Right ventricle myocardium inferior (tissue), 1 donor: ENCODE measurements at places on chromosomes 2 and 18. TPM values are rescaled to one million over a fixed set of nuclear protein-coding genes. Genes with fewer than 3 reads are reported as not detected.

The CASP8 gene
- total RNA-seq: 3.1 TPM

The ANTXR1 gene
- 31.9 TPM for total RNA-seq

The GIGYF2 gene
- total RNA-seq: 57.2 TPM

The GTF2A1L gene
- not detected for total RNA-seq

The FAM124B gene
- 1.9 TPM for total RNA-seq

The QPCT gene
- 1.7 TPM for total RNA-seq

The HOXD3 gene
- total RNA-seq: 0.30 TPM

The SLC5A7 gene
- 0.11 TPM for total RNA-seq

The AP1S3 gene
- 0.35 TPM for total RNA-seq

The NLRC4 gene
- 1.4 TPM for total RNA-seq

The MYCN gene
- 0.54 TPM for total RNA-seq

The CHAC2 gene
- 6.8 TPM for total RNA-seq

The SP5 gene
- 0.19 TPM for total RNA-seq

The NOSTRIN gene
- 16.9 TPM for total RNA-seq

The ECEL1 gene
- total RNA-seq: not detected

The CAPN14 gene
- 0.35 TPM for total RNA-seq

The GPR45 gene
- not detected for total RNA-seq

The BCS1L gene
- total RNA-seq: 51.1 TPM

The NMUR1 gene
- total RNA-seq: 0.38 TPM

The TXNL4A gene
- total RNA-seq: 90.8 TPM

The KANSL1L gene
- 14.7 TPM for total RNA-seq

The VAPA gene
- 203 TPM for total RNA-seq

The CD8B2 gene
- not detected for total RNA-seq

The ST6GAL2 gene
- 0.38 TPM for total RNA-seq

The CABYR gene
- total RNA-seq: not detected
